Mucosa of gallbladder (tissue), 1 donor: ENCODE measurements at places on chromosomes 7 and 10. TPM values are rescaled to one million over a fixed set of nuclear protein-coding genes. Genes with fewer than 3 reads are reported as not detected.

DNA sequence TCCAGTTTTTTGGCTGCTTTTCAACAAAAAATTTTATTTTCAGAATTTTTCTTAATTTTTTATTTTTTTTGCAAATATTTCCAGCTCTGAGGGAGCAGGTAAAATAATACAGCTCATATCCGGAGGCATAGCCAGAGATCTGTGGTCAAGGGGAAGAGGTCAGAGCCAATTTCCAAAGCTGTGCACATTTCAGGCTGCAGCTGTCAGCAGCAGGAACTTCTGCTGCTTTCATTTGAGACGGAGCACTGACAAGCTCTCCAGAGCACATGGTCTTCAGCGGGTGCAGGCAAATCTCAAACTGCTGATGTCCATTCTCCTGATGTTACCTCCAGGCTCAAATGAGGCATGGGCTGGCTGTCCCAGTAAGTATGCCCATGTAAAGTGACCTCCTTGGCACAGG, 31.1 kb downstream of the SLC26A4 start:
- DNase-seq, result no peak

The C10orf67 gene
- 0.14 TPM for total RNA-seq

- no peak for DNase-seq
Measured at GRCh38 chr10:27646604-27647175, 98.9 kb downstream of the MKX start.

GRCh38 chr7:107996072-107996882, 6.7 kb downstream of the LAMB1 start:
- no peak for DNase-seq

The MEPCE gene
- 40.5 TPM for total RNA-seq

The HOXA10 gene
- 0.12 TPM for total RNA-seq

The PDE6C gene
- total RNA-seq, result not detected

- DNase-seq, result no peak
Measured at GRCh38 chr7:2126621-2127020, 106.1 kb downstream of the MAD1L1 start.

DNA sequence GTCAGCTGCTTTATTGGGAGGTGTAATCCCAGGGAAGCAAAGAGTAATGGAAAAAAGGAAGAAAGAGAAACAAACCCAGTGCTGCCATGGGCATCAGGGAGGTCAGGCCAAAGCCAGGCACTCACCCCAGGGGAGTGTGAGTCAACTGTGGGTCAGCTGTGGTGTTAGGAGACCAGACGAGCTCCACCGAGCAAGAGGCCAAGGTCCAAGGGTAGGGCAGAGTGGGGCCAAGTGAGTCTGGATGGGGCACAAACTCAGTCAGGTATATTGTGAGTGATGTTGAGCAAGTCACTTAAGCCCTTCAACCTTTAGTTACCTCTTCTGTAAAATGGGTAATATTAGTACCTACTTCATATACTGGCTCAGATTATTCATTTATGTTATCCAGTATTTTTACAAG, 30.4 kb upstream of the CDK13 start:
- DNase-seq, result no peak

- DNase-seq, result no peak
Measured at GRCh38 chr7:127650847-127651555, 993 bp upstream of the SND1 start.

DNA sequence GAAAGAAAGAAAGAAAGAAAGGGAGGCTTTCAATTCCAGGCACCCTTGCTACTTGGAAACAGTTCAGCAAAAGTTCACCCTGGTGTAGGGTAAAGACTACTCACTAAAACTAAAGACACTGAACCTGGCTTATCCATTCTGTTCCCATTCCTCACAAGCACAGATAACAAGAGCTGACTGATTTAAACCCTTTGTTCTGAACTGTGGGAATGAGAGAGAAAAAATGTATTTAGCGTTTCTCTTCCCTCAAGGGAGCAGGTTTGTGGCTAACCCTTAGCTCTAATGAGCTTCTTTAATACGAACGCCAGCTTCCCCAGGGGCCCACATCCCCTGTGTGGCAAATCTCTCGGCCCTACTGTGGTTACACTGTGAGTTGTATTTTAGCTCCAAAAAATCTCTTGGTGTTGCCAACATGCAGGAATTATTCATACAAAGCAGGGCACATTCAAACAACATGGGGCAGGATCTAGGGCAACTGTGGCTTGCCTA, 23.3 kb downstream of the PRTFDC1 start:
- no peak for DNase-seq

The GHRHR gene
- 12.3 TPM for total RNA-seq

GRCh38 chr10:132054564-132054963, 11.2 kb upstream of the JAKMIP3 start:
- DNase-seq, result no peak

GRCh38 chr7:157690058-157690832, 353.4 kb downstream of the DNAJB6 start:
- DNase-seq, result no peak

The NRF1 gene
- total RNA-seq, result 16.4 TPM

DNA sequence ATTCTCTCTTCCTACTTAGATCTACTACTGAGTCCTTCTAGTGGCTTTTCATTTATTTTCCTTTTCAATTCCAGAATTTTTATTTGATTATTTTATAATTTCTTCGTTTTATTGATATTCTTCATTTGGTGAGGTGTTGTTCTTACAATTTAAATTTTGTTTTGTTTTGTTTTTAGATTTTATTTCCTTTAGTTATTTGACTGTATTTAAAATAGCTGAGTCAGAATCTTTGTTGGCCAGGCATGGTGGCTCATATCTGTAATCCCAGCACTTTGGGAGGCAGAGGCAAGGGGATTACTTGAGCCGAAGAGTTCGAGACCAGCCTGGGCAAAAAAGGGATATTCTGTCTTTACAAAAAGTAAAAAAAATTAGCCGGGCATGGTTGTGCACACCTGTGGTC, 36.1 kb downstream of the AKAP9 start:
- DNase-seq, result no peak

- no peak for DNase-seq
Measured at GRCh38 chr7:69276011-69276729, 322.1 kb upstream of the AUTS2 start.

DNA sequence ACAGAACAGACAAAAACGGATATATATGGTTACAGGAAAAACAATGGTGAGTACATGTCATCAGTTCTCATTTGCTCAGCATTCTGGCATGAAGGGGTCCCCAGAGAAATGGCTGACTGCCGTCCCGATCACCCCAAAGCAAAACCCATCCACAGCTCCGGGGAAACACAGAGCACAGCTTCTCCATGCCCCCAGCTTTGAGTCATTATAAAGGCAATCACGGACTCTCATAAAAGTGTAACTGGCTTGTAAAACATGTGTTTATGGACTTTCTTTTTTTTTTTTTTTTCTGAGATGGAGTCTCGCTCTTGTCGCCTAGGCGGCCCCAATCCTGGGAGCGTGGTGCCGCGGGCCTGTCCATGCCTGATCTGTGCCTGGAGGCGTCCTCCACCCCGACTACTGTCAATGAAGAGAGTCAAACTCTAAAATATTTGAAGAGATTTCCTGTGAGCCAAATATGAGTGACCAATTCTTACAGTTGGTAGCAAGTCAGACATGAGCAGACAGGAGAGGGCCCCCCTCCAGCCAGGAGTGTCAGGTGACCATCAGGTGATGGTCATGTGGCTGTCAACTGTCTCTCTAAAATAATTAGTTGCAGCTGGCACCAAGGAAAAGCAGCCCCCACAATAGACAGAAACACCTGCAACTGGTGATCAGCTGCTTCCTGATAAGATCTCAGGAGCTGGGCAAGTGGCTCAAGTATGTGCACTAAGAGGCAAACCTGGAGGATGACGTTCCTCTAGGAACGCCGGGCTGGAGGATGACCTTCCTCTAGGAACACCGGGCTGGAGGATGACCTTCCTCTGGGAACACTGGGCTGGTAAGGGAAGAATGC, 21.7 kb upstream of the NOM1 start:
- DNase-seq, result no peak

- DNase-seq, result no peak
Measured at GRCh38 chr7:74134117-74134620, 40.0 kb upstream of the EIF4H start.

DNA sequence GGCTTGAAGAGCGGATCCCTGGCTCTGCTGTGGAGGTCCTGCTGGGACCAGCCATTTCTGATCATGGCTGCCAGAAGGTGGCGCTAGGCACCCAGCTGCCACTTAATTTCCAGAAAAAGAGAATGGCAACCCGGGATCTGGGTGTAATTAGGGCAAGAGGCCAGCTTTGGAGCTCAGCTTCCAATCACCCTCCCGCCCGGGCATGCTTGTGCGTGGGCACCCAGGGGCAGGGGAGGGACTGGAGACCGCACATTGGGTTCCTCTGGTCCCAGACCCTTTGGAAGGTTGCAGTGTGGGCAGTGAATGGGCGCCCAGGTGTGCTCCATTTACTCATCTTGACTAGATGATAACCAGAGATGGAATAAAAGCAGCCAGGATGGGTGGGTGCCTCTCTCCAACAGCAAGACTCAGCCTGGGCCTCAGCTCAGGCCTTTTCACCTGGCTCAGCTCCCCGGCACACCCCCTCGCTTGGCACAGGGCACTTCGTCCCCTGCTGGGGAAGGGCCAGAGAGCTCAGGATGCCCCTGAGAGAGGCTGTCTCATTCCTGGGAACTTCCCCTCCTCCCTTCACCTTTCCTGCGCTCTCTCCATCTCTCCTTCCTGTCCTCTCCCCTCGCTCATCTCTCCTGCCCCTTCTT, 14.7 kb downstream of the FAM241B start:
- peak; percentile 53 for DNase-seq

DNA sequence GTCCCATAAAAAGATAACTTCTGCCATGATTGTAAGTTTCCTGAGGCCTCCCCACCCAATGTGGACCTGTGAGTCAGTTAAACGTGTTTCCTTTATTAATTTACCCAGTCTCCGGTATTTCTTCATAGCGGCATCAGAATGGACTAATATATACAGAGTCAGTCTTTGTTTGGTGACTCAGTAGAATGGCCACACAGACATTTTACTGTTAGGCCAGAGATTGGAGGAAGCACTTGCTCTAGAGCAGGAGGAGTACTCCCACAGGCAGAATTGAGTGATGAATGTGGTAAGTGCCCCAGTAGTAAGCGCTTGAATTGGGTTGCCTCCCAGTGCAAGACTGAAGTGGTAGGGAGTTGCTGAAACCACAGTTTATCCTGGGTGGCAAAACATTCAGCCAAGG, 149.5 kb upstream of the SMIM30 start:
- no peak for DNase-seq

GRCh38 chr7:97313900-97314299, 196.4 kb downstream of the SDHAF3 start:
- no peak for DNase-seq

- no peak for DNase-seq
Measured at GRCh38 chr10:4567637-4568036, 258.4 kb upstream of the AKR1E2 start.

GRCh38 chr7:158782761-158783401, 46.4 kb downstream of the ESYT2 start:
- DNase-seq, result peak; percentile 52

The PRF1 gene
- total RNA-seq, result 7.3 TPM

The BMPR1A gene
- 55.3 TPM for total RNA-seq

DNA sequence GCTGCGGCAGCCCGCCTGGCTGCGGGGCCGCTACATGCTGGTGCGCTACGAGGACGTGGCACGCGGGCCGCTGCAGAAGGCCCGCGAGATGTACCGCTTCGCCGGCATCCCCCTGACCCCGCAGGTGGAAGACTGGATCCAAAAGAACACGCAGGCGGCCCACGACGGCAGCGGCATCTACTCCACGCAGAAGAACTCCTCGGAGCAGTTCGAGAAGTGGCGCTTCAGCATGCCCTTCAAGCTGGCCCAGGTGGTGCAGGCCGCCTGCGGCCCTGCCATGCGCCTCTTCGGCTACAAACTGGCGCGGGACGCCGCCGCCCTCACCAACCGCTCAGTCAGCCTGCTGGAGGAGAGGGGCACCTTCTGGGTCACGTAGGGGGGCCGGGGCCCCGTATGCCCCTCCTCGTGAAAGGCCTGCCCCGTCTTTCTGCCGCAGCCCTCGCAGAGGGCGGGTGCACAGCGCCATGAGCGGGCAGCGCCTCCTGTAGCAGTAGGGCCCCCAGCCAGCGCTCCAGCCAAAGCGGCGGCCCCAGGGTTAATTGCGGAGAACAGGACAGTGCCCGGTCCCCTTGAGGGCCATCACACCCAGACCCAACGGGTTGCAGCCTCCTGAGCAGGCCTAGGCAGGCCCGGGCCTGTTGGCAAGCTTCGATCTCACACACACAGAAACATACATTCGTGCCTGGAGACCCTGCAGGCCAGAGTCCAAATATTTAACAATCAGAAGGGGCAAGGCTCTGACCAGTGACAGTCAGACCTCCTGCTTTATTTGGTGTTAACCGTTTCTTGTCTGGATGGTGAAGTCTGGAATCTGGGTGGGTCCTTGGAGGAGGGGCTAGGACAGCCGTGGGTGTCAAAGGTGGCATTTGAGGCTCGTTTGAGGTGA, 44.1 kb downstream of the CHST3 start:
- DNase-seq, result no peak
